Activated B cell treated with CpG ODN at 0.5 μM for 24 hours (primary cell): ENCODE measurements at places on chromosomes 1 and 21.
A peak's percentile ranks its signal among the peaks of the same experiment; 100 is the strongest.

DNA sequence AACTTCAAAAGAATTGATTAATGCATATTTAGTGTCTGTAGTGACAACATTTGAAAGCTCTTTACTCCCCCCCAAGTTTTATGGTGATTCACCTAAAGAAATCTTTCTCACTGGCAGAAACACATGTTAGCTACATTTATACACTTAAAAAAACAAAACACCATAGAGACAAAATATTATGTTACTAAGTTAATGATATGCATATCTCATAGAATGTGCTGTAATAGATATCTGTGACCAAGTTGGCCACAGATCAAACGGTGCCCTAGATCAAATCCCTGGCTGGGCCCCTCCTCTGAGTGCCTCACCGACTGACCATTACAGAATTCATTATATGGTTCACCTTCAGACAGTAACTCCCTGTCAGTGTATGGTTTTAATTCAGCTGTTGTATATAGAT, 322.1 kb upstream of the LYPLAL1 start:
- no peak for DNase-seq

DNA sequence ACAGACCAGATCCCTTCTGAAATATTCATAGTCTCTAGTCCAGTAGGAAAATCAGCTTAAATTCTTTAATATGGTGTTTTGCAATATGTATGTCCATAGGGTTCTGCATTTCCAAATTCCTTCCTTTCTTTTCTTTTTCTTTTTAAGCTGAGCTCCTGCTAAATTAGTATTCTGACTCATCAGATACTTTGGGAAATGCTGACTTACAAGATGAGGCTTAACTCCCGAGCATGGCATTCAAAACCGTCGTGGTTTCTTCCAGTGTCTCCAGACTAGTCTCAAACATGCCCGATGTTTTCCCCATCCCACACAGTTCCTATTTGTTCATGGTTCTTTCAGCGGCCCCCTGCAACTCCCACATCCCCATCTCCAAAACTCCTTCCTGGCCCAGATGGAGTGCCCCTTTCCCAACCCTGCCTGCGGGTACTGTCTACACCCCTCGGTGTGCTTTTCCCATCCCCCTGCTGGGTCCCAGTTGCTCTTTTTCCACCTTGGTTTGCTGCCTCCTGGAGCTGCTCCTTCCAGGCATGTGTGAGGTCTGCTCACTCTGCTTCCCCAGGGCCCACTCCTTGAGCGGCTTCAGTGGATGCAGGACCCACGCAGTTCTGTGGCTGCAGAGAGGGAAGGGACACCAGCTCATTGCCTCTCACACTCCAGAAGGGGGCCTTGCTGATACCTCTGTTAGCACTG, 19.5 kb upstream of the ETV3 start:
- no peak for DNase-seq

DNA sequence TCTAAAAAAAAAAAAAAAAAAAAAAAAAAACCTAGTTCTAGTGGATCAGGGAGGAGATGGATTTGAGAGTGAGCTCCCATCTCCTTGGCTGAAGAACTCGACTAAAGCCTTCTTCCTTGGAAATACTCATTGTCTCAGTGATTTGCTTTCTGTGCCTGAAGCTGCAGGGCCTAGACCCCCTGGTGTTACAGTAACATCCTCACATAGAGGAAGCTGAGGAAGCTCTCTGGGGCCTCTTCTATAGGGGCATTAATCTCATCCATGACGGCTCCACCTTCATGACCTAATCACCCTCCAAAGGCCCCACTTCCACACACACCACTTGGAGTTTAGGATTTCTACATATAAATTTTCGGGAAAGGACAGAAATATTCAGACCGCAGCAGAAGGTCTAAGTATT, 95.9 kb upstream of the ETS2 start:
- no peak for DNase-seq

- DNase-seq: no peak
Observed at GRCh38 chr21:33096426-33096825, 26.5 kb downstream of the OLIG1 start.

GRCh38 chr1:181518152-181518551, 34.8 kb downstream of the CACNA1E start:
- DNase-seq: no peak

GRCh38 chr1:156883919-156884318, 9.6 kb upstream of the PEAR1 start:
- no peak for DNase-seq

- DNase-seq: peak; percentile 25
Observed at GRCh38 chr1:204746838-204747442, 61.4 kb upstream of the LRRN2 start.

DNA sequence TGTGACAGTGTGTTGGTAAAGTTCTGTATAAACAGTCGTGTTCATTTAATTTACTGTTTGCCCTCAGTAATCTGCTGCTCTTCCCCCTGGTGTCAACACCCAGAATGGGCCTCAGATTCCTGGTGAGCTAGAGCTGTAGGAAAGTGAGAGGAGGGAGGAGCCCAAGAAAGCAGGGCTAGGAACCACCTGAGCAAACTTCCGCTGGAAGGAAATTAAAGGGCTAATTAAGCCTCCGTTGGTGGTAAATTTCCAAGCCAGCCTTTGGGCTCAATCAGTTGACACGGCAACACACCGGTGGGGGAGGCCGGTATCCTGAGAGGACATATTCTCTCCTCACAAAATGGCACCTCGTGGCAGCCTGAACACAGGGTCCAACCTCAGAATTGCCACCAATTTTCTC, 32.9 kb downstream of the RAB3B start:
- no peak for DNase-seq

- no peak for DNase-seq
Observed at GRCh38 chr1:76547916-76548315, 319.4 kb upstream of the ST6GALNAC5 start.

GRCh38 chr1:90502194-90502593, 214.9 kb downstream of the BARHL2 start:
- DNase-seq: no peak

GRCh38 chr1:84541679-84542078, 32.6 kb downstream of the CTBS start:
- no peak for DNase-seq

DNA sequence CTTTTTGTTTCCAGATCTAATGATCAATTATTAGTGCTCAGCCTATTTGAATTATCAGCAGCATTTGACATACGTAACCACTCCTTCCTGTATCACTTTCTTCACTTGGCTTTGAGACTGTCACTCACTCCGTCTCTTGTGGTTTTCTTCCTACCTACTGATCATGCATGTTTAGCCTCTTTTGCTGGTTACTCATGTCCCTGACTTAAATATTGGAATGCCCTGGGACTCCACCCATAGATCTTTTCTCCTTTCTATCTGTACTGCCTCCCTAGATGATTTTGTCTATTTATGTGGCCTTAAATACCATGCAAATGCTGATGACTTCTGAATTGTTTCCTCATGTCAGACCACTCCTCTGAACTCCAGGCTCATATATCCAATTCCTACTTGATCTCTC, 57.7 kb upstream of the PDE4B start:
- DNase-seq: no peak

GRCh38 chr1:159065106-159065505, 11.5 kb downstream of the AIM2 start:
- DNase-seq: no peak

DNA sequence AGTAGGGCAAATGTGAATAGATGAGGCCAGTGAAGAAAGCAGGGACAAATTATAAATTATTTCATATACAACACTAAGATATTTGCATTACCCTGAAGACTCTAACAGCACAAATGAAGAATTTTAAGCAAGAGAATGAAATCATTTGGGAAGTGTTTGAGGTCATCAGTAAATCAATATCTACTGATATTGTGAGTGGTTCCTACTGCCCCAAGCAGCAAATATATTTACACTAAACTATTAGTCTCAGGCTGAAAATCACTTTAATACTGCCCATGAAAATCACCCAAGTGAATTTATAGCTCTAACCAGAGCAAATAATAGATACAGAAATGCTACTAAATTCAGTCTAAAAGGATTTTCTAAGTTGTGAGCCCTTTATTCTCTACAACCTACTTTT, 163.6 kb downstream of the KCNT2 start:
- DNase-seq: no peak

GRCh38 chr1:115706587-115707425, 61.7 kb downstream of the CASQ2 start:
- no peak for DNase-seq

- no peak for DNase-seq
Observed at GRCh38 chr1:42139444-42139843, 13.8 kb upstream of the GUCA2B start.

- no peak for DNase-seq
Observed at GRCh38 chr1:151520359-151520758, 9.2 kb downstream of the CGN start.

GRCh38 chr1:4585705-4586104, 68.7 kb upstream of the AJAP1 start:
- DNase-seq: no peak

GRCh38 chr1:246004301-246004700, 502.8 kb downstream of the SMYD3 start:
- DNase-seq: no peak

DNA sequence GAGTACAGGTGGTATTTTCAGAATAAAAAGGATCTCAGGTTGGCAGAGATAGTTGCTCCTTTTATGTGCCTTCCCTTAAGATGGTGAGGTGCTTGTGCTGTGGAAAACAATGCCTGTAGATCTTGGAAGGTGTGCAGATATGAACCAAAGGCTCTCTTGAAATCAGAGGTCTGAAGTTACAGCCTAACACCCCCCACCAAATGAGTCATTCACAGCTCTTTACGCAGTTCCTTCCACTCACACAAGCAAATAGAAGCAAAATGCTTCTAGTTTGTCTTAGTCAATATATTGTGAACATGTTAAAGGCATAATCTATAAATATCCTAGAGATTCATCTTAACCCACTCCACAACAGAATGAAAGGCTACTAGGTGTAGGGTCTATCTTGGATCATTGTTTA, 128.9 kb upstream of the NR5A2 start:
- DNase-seq: no peak

- DNase-seq: no peak
Observed at GRCh38 chr1:68328490-68328889, 96.2 kb upstream of the WLS start.

GRCh38 chr1:27668808-27669723, 2.9 kb downstream of the IFI6 start:
- DNase-seq: peak; percentile 85

GRCh38 chr1:235954306-235955283, 87.9 kb upstream of the LYST start:
- peak; percentile 70 for DNase-seq

GRCh38 chr1:39901714-39902459, at the start of gene MYCL:
MYCL (minus strand) TSS chr1:39901917; CDS start chr1:39901434, 483 bp downstream.
- DNase-seq: peak; percentile 63

DNA sequence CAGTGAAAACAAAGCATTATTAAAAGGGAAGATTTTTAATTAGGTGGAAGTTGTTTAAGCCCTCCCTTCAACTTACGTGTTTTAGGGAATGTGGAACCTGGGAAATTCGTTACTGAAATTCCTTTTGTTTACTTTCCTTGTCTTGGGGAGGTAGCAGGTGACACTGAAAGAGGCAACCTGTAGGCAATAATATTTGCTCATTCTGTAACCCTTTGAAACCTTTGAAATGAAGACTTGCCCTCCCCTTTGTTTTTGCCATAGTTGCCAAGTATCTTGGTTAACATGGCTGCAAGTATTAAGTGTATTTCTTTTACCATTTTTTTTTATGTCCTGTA, 1.7 kb downstream of the MRPS6 start:
- DNase-seq: no peak

GRCh38 chr1:1181938-1182410, 8.3 kb downstream of the TTLL10 start:
- DNase-seq: no peak

GRCh38 chr1:24996983-24997893, 67.2 kb upstream of the RUNX3 start:
- no peak for DNase-seq

DNA sequence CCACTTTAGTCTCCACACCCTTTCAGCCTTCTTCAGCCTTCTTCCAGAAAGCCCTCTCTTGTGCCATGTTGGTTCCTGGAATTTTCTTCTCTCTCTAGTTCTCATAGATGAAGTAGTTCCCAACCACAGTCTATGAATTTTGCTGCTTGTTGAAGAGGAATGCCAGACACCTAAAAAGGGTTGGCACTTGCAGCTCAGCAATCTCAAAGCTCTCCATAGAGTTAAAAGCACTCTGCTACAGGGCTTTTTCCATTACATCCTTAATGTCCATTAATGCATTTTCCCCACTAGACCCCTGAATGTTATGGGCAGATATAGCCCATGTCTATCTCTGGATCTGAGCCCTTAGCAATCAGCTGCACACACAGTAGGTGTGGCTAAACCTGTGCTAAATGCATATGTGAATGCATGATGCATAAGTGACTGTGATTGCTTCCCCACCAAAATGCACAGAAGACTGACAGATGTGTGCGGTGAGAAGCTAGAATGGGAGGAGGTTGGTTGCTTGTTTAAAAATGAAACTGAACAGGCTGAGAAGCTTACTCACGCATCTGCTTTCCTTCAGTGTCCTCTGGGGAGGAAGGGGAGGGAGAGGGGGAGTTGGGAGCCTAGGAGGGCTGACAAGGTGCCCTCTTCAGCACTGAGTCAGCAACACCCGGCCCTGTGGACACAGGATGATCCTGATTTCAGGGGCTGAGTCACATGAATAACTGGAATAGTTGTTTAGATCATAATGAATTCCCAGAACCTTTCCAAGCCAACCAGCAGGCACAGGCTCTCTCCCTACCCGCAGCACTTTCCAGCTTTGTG, 146.1 kb upstream of the FGGY start:
- DNase-seq: no peak

- DNase-seq: no peak
Observed at GRCh38 chr1:53557369-53557768, 98.2 kb downstream of the DMRTB1 start.

GRCh38 chr1:32623775-32624174, 26.6 kb downstream of the ZBTB8OS start:
- DNase-seq: no peak

GRCh38 chr1:200976634-200977033, 46.9 kb downstream of the KIF21B start:
- no peak for DNase-seq

DNA sequence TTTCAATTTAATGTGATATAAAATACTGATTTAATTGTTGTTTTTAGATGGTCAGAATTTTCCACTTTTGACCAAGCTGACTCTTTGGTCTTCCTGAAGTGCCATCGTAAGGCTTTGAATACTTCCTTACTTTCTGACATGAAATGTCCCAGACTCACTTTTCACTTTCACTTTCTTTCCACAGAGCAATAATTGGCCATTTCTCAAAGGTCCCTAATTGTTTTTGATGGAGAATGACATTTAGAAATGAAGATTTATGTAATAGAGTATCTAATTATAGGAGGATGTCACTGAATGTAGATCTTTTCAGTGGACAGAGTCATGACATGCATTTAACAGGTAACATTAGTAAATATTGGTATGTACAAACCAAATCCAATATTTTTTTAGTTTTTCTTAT, 1141.6 kb downstream of the KCNT2 start:
- DNase-seq: no peak

DNA sequence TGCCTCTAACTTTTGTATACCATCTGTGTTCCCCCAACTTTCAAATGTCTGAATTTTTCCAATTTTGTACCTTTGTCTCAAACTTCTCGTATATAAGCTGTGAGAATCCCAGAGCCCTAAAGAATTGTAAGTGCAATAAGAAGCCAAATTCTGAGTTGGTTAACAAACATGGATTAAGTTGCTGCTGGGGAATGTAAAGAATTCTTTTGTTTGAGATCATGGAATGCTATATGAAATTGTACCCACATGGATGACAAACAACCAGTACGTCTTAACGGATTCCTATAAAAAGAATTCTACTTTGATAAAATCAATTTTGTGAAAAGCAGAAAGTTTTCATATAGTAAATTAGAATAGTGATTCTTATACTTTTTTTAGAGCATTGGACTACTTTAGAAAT, 72.4 kb upstream of the CYP2J2 start:
- DNase-seq: no peak
